ENCODE measurements at places on chromosomes 4 and X.

GRCh38 chrX:47568656-47569295, 7.8 kb downstream of the ARAF start:
- H3K36me3 ChIP-seq, result peaks cover 20% of the 10 kb centered on the region
- H3K27ac ChIP-seq, result no peak overlapping the region
- no peak overlapping the region for H3K4me3 ChIP-seq
- H3K27me3 ChIP-seq, result no peaks in the 10 kb centered on the region

- no peaks in the 10 kb centered on the region for H3K4me1 ChIP-seq
- no peak overlapping the region for H3K4me3 ChIP-seq
- H3K36me3 ChIP-seq, result no peaks in the 10 kb centered on the region
- H3K27me3 ChIP-seq, result no peaks in the 10 kb centered on the region
- DNase-seq, result no peak
Measured at GRCh38 chr4:101528526-101528925, 181.2 kb upstream of the PPP3CA start.

GRCh38 chr4:34250562-34250961, 1993.8 kb downstream of the ARAP2 start:
- H3K27ac ChIP-seq, result no peak overlapping the region
- no peak for DNase-seq
- no peaks in the 10 kb centered on the region for H3K4me1 ChIP-seq
- H3K4me3 ChIP-seq, result no peak overlapping the region
- H3K27me3 ChIP-seq, result no peaks in the 10 kb centered on the region

DNA sequence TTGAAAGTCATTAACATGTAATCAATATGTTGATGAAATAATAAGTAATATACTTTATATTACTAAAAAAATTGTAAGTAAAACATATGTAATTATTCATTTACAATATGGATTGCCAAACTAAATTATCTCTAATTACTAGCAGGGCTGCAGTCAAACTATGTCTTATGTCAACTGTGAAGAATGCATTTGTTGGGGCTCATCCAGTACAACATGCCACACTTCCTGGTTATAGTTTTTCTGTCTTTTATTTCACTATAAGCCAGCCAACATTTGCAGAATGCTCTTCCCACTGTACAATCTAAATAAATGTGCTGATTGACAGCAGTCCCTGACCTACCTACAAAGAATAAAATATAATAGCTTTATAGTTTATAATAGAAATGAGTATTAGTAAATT, 975.4 kb upstream of the NDST4 start:
- H3K4me1 ChIP-seq, result no peaks in the 10 kb centered on the region
- H3K4me3 ChIP-seq, result no peak overlapping the region
- no peaks in the 10 kb centered on the region for H3K27me3 ChIP-seq
- H3K36me3 ChIP-seq, result no peaks in the 10 kb centered on the region
- no peak overlapping the region for H3K27ac ChIP-seq
- no peak for DNase-seq
